Naive thymus-derived CD4-positive, alpha-beta T cell (primary cell): ENCODE measurements at places on chromosomes 12 and 14. TPM values are rescaled to one million over a fixed set of nuclear protein-coding genes. Genes with fewer than 3 reads are reported as not detected.

DNA sequence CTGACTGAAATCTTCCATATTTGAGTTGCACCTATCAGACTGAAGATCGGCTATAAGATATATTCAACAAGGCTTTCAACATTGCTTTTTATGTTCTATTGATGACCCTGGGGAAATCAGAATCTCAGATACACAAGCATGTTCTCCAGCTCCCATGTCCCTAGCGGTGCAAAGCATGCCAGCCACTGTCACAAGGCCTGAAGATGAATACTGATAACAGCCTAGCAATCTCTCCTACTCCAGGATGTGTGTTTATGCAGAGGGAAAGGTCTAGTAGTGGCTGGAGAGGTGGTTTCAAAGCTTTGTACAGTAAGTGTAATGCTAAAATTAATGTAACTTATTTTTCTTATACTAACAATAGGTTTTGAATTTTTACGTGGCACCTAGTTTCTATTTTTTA is 64.6 kb downstream of the SOX5 start:
- H3K4me1 ChIP-seq, result no peaks in the 10 kb centered on the region
- no peaks in the 10 kb centered on the region for H3K27me3 ChIP-seq
- no peaks in the 10 kb centered on the region for H3K36me3 ChIP-seq
- H3K27ac ChIP-seq, result no peak overlapping the region
- DNase-seq, result no peak
- H3K4me3 ChIP-seq, result no peak overlapping the region

The SERPINA1 gene
- total RNA-seq, result 0.68 TPM

- H3K4me1 ChIP-seq, result no peaks in the 10 kb centered on the region
- no peak overlapping the region for H3K27ac ChIP-seq
- H3K36me3 ChIP-seq, result no peaks in the 10 kb centered on the region
- no peak for DNase-seq
These were observed 28.9 kb downstream of the FOXN3 start for GRCh38 chr14:89387922-89388685.

The DHH gene
- total RNA-seq, result 0.82 TPM

The GYS2 gene
- not detected for total RNA-seq

DNA sequence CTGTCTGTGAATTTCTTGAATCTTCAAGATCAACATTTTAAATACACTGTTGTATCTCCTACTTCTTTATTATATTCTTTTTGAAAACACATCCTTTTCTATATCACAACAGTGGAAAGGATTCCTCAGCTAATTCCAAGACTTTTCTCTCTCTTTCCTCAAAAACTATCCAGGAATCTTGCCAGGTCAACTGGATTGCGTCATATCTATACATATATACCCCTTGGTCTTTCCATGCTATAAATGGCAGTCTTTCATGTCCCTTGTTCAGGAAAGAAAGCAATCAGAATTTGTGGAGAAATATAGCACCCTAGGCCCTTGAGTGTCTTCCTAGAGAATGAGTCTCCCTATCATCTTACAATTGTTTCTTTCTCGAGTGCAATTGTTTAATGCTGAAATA is 149.0 kb downstream of the KCNA5 start:
- no peaks in the 10 kb centered on the region for H3K27me3 ChIP-seq
- H3K4me3 ChIP-seq, result no peak overlapping the region
- H3K27ac ChIP-seq, result no peak overlapping the region
- no peaks in the 10 kb centered on the region for H3K4me1 ChIP-seq
- DNase-seq, result no peak

DNA sequence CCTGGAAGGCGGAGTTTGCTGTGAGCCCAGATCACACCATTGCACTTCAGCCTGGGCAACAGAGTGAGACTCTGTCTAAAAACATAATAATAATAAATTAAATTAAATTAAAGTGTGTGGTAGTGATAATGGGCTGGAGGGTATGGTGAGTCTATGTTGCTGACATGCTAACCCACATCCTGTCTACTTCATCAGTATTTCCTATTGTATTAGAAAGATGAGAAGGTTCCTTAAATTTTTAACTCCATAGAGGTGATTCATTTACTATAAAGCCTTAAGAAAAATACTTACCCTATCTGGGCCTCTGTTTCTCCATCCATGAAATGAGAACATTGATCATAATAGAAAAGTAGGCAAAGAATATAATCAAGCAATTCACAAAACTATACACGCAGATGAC is 280.5 kb downstream of the FBXL14 start:
- no peak overlapping the region for H3K27ac ChIP-seq
- H3K4me1 ChIP-seq, result no peaks in the 10 kb centered on the region
- no peaks in the 10 kb centered on the region for H3K27me3 ChIP-seq
- DNase-seq, result no peak
- no peaks in the 10 kb centered on the region for H3K36me3 ChIP-seq

- no peak for DNase-seq
- H3K27ac ChIP-seq, result no peak overlapping the region
- no peaks in the 10 kb centered on the region for H3K27me3 ChIP-seq
- H3K36me3 ChIP-seq, result no peaks in the 10 kb centered on the region
- H3K4me1 ChIP-seq, result no peaks in the 10 kb centered on the region
These were observed 227.1 kb downstream of the NUBPL start for GRCh38 chr14:31788340-31788739.

- DNase-seq, result no peak
- no peaks in the 10 kb centered on the region for H3K4me1 ChIP-seq
- H3K27me3 ChIP-seq, result no peaks in the 10 kb centered on the region
These were observed 193.0 kb upstream of the BTG1 start for GRCh38 chr12:92338671-92339070.

DNA sequence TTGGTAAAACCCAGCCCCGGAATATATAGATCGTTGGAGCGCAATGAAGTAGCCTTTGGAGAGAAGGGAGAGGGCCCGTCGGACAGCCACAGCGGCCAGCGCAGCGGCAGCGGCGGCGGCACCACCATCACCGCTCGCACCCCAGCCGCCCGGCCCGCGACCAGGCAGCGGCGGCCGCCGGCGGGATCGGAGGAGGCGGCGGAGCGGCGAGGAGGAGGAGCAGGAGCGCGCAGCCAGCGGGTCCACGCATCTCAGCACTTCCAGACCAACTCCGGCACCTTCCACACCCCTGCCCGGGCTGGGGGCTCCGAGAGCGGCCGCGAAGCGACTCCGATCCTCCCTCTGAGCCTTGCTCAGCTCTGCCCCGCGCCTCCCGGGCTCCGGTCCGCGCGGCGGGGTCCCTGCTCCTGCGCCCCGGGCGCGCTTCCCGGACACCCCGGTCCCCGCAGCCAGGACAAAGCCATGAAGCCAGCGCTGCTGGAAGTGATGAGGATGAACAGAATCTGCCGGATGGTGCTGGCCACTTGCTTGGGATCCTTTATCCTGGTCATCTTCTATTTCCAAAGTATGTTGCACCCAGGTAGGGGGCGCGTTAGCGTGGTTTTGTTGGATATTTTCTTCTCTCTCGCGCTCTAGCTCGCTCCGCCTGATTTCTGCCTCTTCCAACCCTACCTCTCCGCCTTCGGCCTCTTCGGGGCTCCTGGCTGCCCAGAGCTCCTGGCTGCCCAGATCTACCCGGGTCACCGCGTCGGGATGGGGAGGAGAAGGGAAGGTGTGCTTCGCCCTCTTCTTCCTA is 400 bp downstream of the CHST11 start:
- peaks cover 30% of the 10 kb centered on the region for H3K4me1 ChIP-seq
- H3K27me3 ChIP-seq, result no peaks in the 10 kb centered on the region
- peak; percentile 53 for DNase-seq
- peak overlapping the region; percentile 85 for H3K27ac ChIP-seq

GRCh38 chr14:55706365-55706684 is 126.3 kb downstream of the KTN1 start:
- H3K27me3 ChIP-seq, result no peaks in the 10 kb centered on the region
- DNase-seq, result no peak
- H3K36me3 ChIP-seq, result no peaks in the 10 kb centered on the region
- H3K4me1 ChIP-seq, result no peaks in the 10 kb centered on the region

GRCh38 chr12:28506271-28506670 is 316.0 kb downstream of the CCDC91 start:
- DNase-seq, result no peak
- H3K27me3 ChIP-seq, result no peaks in the 10 kb centered on the region
- H3K27ac ChIP-seq, result no peak overlapping the region
- H3K4me1 ChIP-seq, result no peaks in the 10 kb centered on the region
- no peaks in the 10 kb centered on the region for H3K36me3 ChIP-seq
- H3K4me3 ChIP-seq, result no peak overlapping the region

DNA sequence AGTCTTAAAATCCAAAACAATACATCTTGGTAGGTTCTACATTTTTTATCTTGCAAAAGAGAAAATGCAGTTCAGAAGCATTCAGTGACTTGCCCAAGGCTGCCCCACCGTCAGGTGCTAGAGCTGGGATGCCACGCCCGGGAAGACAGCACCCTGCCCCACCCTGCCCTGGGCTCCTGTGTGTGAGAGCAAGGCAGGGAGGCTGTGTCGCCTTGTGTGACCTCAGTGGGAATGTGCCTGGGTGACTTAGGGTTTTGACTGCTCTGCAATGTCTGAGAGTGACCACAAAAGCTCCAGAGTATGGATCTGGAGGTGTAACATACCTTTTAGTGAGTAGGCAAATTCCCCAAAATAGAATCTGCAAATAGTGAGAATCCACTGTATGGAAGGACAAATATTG is 60.0 kb downstream of the AACS start:
- no peaks in the 10 kb centered on the region for H3K4me1 ChIP-seq
- no peak overlapping the region for H3K27ac ChIP-seq
- DNase-seq, result no peak

- no peak overlapping the region for H3K27ac ChIP-seq
- no peak overlapping the region for H3K4me3 ChIP-seq
- no peaks in the 10 kb centered on the region for H3K27me3 ChIP-seq
These were observed 1940.0 kb upstream of the SEL1L start for GRCh38 chr14:83473416-83474235.

GRCh38 chr14:23558346-23559009 is 2.4 kb downstream of the THTPA start:
- H3K27me3 ChIP-seq, result no peaks in the 10 kb centered on the region
- peaks cover 14% of the 10 kb centered on the region for H3K4me1 ChIP-seq
- H3K36me3 ChIP-seq, result no peaks in the 10 kb centered on the region
- DNase-seq, result no peak

- no peak overlapping the region for H3K4me3 ChIP-seq
- H3K27me3 ChIP-seq, result no peaks in the 10 kb centered on the region
- no peaks in the 10 kb centered on the region for H3K36me3 ChIP-seq
- H3K4me1 ChIP-seq, result no peaks in the 10 kb centered on the region
- H3K27ac ChIP-seq, result no peak overlapping the region
These were observed 349.9 kb upstream of the PDE3A start for GRCh38 chr12:20018406-20018805.

GRCh38 chr12:116392061-116392460 is 114.6 kb upstream of the MED13L start:
- H3K4me3 ChIP-seq, result no peak overlapping the region
- H3K27ac ChIP-seq, result no peak overlapping the region
- H3K4me1 ChIP-seq, result no peaks in the 10 kb centered on the region
- H3K36me3 ChIP-seq, result no peaks in the 10 kb centered on the region

- no peak for DNase-seq
- H3K4me3 ChIP-seq, result no peak overlapping the region
- no peak overlapping the region for H3K27ac ChIP-seq
- no peaks in the 10 kb centered on the region for H3K27me3 ChIP-seq
These were observed 408.2 kb downstream of the AEBP2 start for GRCh38 chr12:19847294-19848059.

- no peaks in the 10 kb centered on the region for H3K36me3 ChIP-seq
- DNase-seq, result no peak
- no peak overlapping the region for H3K27ac ChIP-seq
- H3K4me3 ChIP-seq, result no peak overlapping the region
These were observed 864.2 kb upstream of the MGAT4C start for GRCh38 chr12:87120440-87120839.

DNA sequence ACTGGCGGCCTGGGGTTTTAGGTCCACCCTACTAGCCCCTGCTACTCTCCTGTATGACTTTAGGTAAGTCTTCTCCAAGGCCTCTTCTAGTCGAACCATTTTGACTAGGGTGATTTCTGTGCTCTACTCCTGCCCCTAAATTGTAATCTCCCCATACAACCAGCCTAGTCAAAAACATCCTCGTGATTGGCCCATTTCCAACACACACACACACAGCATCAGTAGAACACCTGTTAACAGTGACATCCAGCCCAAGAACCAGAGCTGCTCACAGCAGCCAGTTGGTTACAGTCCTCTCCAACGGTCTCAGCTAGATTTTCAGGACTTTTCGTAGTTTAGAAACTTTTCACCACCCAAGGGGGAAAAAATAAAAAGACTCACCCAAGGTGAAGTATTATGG is 30.9 kb downstream of the NT5DC3 start:
- no peak overlapping the region for H3K4me3 ChIP-seq
- no peaks in the 10 kb centered on the region for H3K4me1 ChIP-seq
- H3K36me3 ChIP-seq, result peaks cover 16% of the 10 kb centered on the region
- DNase-seq, result no peak
- H3K27ac ChIP-seq, result no peak overlapping the region

- H3K4me1 ChIP-seq, result no peaks in the 10 kb centered on the region
- no peak for DNase-seq
- no peak overlapping the region for H3K4me3 ChIP-seq
- H3K27ac ChIP-seq, result no peak overlapping the region
These were observed 187.5 kb upstream of the DIO3 start for GRCh38 chr14:101373690-101374295.

GRCh38 chr14:55582746-55583145 is 2.7 kb downstream of the KTN1 start:
- peaks cover 29% of the 10 kb centered on the region for H3K4me1 ChIP-seq
- peaks cover 4% of the 10 kb centered on the region for H3K36me3 ChIP-seq
- DNase-seq, result no peak
- H3K27ac ChIP-seq, result no peak overlapping the region
- no peak overlapping the region for H3K4me3 ChIP-seq

The DNAI7 gene
- 0.49 TPM for total RNA-seq
